ENCODE measurements at places on chromosomes 1 and 21. TPM values are rescaled to one million over a fixed set of nuclear protein-coding genes. Genes with fewer than 3 reads are reported as not detected.
A peak's percentile ranks its signal among the peaks of the same experiment; 100 is the strongest.

Gene GBP4
- 15.0 TPM for total RNA-seq

Gene IGFN1
- 113 TPM for total RNA-seq

- DNase-seq, result no peak
- H3K4me1 ChIP-seq, result no peaks in the 10 kb centered on the region
- H3K4me3 ChIP-seq, result no peak overlapping the region
- H3K36me3 ChIP-seq, result no peaks in the 10 kb centered on the region
Measured at GRCh38 chr1:178518894-178519293, 6.0 kb downstream of the TEX35 start.

Gene USH2A
- total RNA-seq, result not detected

- no peaks in the 10 kb centered on the region for H3K4me1 ChIP-seq
- no peaks in the 10 kb centered on the region for H3K27me3 ChIP-seq
- no peak overlapping the region for H3K27ac ChIP-seq
- no peaks in the 10 kb centered on the region for H3K36me3 ChIP-seq
- DNase-seq, result no peak
- H3K4me3 ChIP-seq, result no peak overlapping the region
Measured at GRCh38 chr21:37507716-37508115, 141.1 kb downstream of the DYRK1A start.

Gene ACTL8
- total RNA-seq, result not detected

DNA sequence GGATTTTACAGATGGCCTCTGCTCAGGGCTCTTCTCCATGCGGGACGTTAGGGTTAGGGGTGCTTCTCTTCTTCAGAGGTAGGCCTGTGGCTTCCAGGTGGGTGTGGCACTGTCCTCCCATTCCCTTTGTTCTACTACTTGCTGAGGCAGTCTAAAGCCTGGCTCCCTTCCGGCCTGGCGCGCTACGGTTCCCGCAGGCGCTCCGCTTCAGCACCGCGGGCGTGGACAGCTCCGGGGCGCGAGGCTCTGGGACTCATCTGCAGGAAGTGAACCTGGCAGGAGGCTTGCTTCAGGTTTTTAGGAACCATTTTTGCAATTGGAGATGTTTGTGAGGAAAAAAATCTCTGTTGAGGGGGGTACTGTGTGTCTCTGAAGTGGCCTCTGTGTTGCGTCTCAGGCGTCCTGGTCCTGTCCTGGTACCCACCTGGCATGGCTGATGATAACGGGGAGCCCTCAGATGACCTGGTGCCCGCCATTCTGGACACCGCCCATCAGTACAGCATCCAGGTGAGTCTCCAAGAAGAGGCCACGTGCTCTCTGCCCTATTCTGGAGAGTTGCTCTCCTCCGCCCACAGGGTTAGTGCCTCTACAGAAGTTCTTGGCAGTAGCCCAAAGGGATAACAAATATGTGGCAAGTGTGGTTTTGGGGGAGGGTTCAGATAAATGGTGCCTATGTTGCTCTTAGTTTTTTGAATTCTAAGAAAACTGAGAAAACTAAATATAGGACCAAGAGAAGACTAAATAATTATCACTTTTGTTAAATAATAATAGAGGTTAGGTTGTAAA, 1.9 kb downstream of the MANEAL start:
- peak overlapping the region; percentile 34 for H3K4me3 ChIP-seq
- no peak for DNase-seq
- no peaks in the 10 kb centered on the region for H3K36me3 ChIP-seq
- H3K4me1 ChIP-seq, result peaks cover 13% of the 10 kb centered on the region
- no peaks in the 10 kb centered on the region for H3K27me3 ChIP-seq

Gene TACSTD2
- total RNA-seq, result not detected

Gene GPR25
- 0.24 TPM for total RNA-seq

DNA sequence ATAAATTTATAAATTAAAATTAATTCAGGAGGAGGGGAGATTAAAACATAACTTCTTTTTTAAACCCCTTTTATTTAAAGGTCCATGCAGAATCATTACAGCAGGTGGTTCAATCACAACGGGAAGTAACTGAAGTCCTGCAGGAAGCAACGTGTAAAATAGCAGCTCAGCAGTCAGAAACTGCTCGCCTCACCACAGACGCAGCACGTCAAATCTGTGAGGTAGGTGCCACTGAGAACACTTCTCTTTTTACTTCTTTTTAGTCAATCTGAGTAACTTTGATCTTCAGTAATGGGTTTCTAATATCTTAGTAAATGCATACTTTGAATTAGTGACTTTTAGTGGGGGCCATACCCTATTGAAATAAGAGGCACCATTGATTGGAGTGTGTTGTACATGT, 87.0 kb downstream of the CEP350 start:
- no peak for DNase-seq
- H3K27ac ChIP-seq, result no peak overlapping the region
- H3K4me3 ChIP-seq, result no peak overlapping the region
- H3K4me1 ChIP-seq, result no peaks in the 10 kb centered on the region
- no peaks in the 10 kb centered on the region for H3K27me3 ChIP-seq
- H3K36me3 ChIP-seq, result peaks cover 78% of the 10 kb centered on the region

Gene ADAMTS1
- 43.8 TPM for total RNA-seq

Gene HCRTR1
- not detected for total RNA-seq

Gene CFHR4
- not detected for total RNA-seq

Gene VCAM1
- total RNA-seq, result 2.4 TPM
